ENCODE measurements at places on chromosomes 1 and 21. TPM values are rescaled to one million over a fixed set of nuclear protein-coding genes. Genes with fewer than 3 reads are reported as not detected.
A peak's percentile ranks its signal among the peaks of the same experiment; 100 is the strongest.

- H3K27ac ChIP-seq = no peak overlapping the region
- DNase-seq = no peak
- H3K4me1 ChIP-seq = no peaks in the 10 kb centered on the region
- peaks cover 11% of the 10 kb centered on the region for H3K36me3 ChIP-seq
- no peak overlapping the region for H3K4me3 ChIP-seq
Measured at GRCh38 chr1:84669831-84670230, 20.4 kb downstream of the SSX2IP start.

GRCh38 chr21:34589511-34590282 lies 25.2 kb downstream of the RCAN1 start:
- H3K27ac ChIP-seq = no peak overlapping the region
- no peaks in the 10 kb centered on the region for H3K36me3 ChIP-seq
- DNase-seq = peak; percentile 9
- no peak overlapping the region for H3K4me3 ChIP-seq
- no peaks in the 10 kb centered on the region for H3K4me1 ChIP-seq
- no peaks in the 10 kb centered on the region for H3K27me3 ChIP-seq

GRCh38 chr1:109516872-109517271 lies 7.3 kb upstream of the AMIGO1 start:
- H3K4me1 ChIP-seq = no peaks in the 10 kb centered on the region
- no peak overlapping the region for H3K4me3 ChIP-seq
- H3K27ac ChIP-seq = no peak overlapping the region

DNA sequence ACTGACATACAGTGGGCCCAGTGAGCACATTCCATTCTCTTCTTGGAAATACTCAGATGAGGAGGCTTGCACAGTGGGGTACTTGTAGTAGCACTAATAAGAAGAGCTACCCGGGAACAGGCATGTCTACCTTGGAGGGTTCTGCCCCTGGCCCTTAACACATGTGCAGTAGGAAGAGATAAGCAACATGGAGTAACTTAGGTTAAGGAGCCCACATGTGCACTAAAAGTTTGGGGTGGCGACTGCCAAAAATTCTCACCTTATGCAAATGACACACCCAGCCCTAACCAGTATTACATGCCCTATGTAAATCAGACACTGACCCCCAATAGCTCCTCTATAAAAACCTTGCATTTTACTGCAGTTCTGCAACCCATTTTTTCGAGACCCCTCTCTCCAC lies 1313.3 kb downstream of the KCNT2 start:
- H3K36me3 ChIP-seq = no peaks in the 10 kb centered on the region
- no peak for DNase-seq
- H3K27me3 ChIP-seq = no peaks in the 10 kb centered on the region
- H3K4me1 ChIP-seq = no peaks in the 10 kb centered on the region
- H3K27ac ChIP-seq = no peak overlapping the region

- no peaks in the 10 kb centered on the region for H3K4me1 ChIP-seq
- no peak for DNase-seq
- no peak overlapping the region for H3K4me3 ChIP-seq
- H3K27ac ChIP-seq = no peak overlapping the region
- no peaks in the 10 kb centered on the region for H3K27me3 ChIP-seq
- H3K36me3 ChIP-seq = no peaks in the 10 kb centered on the region
Measured at GRCh38 chr21:45935628-45936027, 45.9 kb upstream of the COL6A1 start.

GRCh38 chr21:16837721-16838120 lies 675.1 kb upstream of the CXADR start:
- H3K4me3 ChIP-seq = no peak overlapping the region
- DNase-seq = no peak
- no peaks in the 10 kb centered on the region for H3K27me3 ChIP-seq
- H3K36me3 ChIP-seq = no peaks in the 10 kb centered on the region
- no peak overlapping the region for H3K27ac ChIP-seq

DNA sequence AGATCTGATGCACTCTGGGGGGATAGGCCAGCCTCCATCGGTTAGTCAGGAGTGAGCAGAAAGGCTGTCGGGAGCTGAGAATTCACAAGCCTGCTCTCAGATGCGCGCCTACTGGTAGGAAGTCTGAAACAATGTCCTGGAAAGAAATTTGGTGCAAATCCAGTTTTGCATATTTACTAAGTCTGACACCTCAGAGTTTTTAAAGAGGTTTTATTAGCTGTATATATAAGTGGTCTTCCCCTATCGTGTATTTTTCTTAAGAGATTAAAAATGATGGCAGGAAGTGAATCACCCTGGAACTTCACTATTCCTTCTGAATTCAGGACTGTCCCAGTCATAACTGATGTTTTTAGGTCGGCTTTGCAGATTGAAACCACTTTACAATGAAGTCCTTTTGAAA lies 99.8 kb upstream of the C1orf105 start:
- H3K4me3 ChIP-seq = no peak overlapping the region
- no peak overlapping the region for H3K27ac ChIP-seq
- no peaks in the 10 kb centered on the region for H3K4me1 ChIP-seq
- H3K27me3 ChIP-seq = no peaks in the 10 kb centered on the region
- no peaks in the 10 kb centered on the region for H3K36me3 ChIP-seq
- DNase-seq = no peak

Gene SH3BGR
- 22.4 TPM for total RNA-seq

GRCh38 chr1:101037316-101037715 lies 11.7 kb upstream of the DPH5 start:
- H3K36me3 ChIP-seq = peaks cover 30% of the 10 kb centered on the region
- no peak overlapping the region for H3K4me3 ChIP-seq
- H3K27ac ChIP-seq = no peak overlapping the region

GRCh38 chr1:213994888-213995287 lies 7.1 kb downstream of the PROX1 start:
- H3K27ac ChIP-seq = no peak overlapping the region
- no peak overlapping the region for H3K4me3 ChIP-seq
- H3K4me1 ChIP-seq = peaks cover 11% of the 10 kb centered on the region

Gene MMP23B
- 12.7 TPM for total RNA-seq

Gene OR6K3
- total RNA-seq = not detected

GRCh38 chr1:29209173-29209572 lies 21.6 kb downstream of the MECR start:
- no peak overlapping the region for H3K4me3 ChIP-seq
- DNase-seq = no peak
- peaks cover 4% of the 10 kb centered on the region for H3K4me1 ChIP-seq
- no peaks in the 10 kb centered on the region for H3K27me3 ChIP-seq
- no peak overlapping the region for H3K27ac ChIP-seq
- peaks cover 37% of the 10 kb centered on the region for H3K36me3 ChIP-seq

DNA sequence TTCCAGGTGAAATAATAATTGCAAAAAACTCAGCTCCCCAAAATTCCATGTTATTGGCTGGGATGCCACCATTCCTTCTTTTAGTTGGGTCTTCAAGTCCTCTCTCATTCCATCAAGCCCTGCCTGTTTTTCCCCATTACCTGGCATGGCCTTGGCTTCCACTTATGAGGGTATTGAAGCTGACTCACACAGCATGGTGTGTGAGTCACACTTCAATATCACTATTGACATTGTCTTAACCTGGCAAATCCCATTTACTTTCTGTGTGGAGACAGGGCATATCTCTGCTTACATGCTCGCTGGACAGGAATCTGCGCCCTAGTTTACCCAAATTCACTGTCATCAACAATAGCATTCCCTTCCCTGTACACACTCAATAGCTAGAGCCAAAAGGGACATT lies 1806.8 kb downstream of the BRINP3 start:
- no peak overlapping the region for H3K4me3 ChIP-seq
- no peaks in the 10 kb centered on the region for H3K27me3 ChIP-seq
- peaks cover 3% of the 10 kb centered on the region for H3K4me1 ChIP-seq
- H3K36me3 ChIP-seq = no peaks in the 10 kb centered on the region
- DNase-seq = no peak
- no peak overlapping the region for H3K27ac ChIP-seq

Gene ASTN1
- 0.95 TPM for total RNA-seq

DNA sequence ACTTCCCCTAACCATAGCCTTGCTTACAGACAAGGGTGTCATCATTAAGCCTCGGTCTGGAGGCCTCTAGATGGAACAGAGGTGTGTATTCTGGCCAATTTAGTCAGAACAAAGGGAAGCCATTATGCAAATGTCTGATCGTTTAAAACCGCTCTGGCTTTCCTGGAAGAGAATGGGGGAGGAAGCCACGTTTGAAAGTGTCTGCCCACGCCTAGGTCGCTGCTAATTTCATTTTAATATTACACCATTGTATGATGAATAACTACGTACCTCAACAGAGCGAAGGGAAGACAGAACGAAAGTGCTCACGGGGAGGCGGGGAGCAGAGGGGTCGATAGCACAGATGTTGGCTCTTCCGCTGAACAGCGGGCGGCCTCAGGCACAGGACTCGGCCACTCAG lies 41.1 kb upstream of the CSF3R start:
- H3K27ac ChIP-seq = no peak overlapping the region
- peaks cover 10% of the 10 kb centered on the region for H3K4me1 ChIP-seq
- H3K4me3 ChIP-seq = no peak overlapping the region
- H3K27me3 ChIP-seq = no peaks in the 10 kb centered on the region
- no peaks in the 10 kb centered on the region for H3K36me3 ChIP-seq

GRCh38 chr1:2801535-2802291 lies at the start of gene TTC34:
Gene TTC34 (minus strand): TSS chr1:2801693. CDS start chr1:2800827, 866 bp downstream.
- no peak within 1 kb of the TSS for H3K4me3 ChIP-seq
- no peaks in the 10 kb centered on the region for H3K27me3 ChIP-seq
- H3K4me1 ChIP-seq = no peaks in the 10 kb centered on the region

- no peak for DNase-seq
- peaks cover 6% of the 10 kb centered on the region for H3K4me1 ChIP-seq
- no peaks in the 10 kb centered on the region for H3K36me3 ChIP-seq
- no peak overlapping the region for H3K4me3 ChIP-seq
- no peak overlapping the region for H3K27ac ChIP-seq
Measured at GRCh38 chr1:119147661-119148090, 7.2 kb upstream of the WARS2 start.

Gene RNU1-1
- 3,596 TPM for total RNA-seq

- DNase-seq = no peak
- H3K4me3 ChIP-seq = no peak overlapping the region
- H3K4me1 ChIP-seq = no peaks in the 10 kb centered on the region
Measured at GRCh38 chr21:22019766-22020165, 1021.6 kb downstream of the NCAM2 start.

DNA sequence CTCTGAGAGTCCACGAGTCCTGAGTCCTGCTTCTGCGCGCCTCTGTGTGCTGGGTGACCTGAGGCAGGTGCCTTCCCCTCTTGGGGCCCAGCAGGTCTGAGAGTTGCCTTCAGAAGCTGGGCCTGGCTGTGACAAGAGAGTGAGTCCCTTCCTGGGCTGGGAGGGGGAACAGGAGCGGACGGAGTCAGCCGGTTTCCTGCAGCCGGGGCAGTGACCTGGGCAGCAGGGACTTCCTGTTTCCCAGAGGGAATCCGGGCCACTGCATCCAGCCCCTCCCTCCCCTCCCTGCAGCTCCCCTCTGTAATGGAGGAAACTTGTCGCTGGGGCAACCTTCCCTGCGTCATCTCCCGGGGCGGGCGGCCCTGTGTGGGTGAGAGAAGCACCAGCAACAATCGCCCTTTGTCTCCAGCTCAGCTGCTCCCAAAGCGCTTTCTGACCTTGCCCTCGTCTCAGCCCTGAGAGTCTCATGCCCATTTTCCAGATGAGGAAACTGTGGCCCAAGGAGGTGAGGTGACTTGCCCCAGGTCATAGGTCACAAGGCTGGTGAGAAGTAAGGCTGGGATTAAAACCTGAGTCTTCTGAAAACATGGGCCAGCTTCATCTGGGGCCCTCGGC lies 61.1 kb downstream of the SDC3 start:
- H3K4me3 ChIP-seq = no peak overlapping the region
- H3K27ac ChIP-seq = peak overlapping the region; percentile 51
- no peaks in the 10 kb centered on the region for H3K27me3 ChIP-seq
- H3K4me1 ChIP-seq = peaks cover 6% of the 10 kb centered on the region

Gene FAM43B
- 0.29 TPM for total RNA-seq

- H3K4me1 ChIP-seq = no peaks in the 10 kb centered on the region
- no peak for DNase-seq
- H3K27me3 ChIP-seq = no peaks in the 10 kb centered on the region
- no peak overlapping the region for H3K4me3 ChIP-seq
- H3K27ac ChIP-seq = no peak overlapping the region
- H3K36me3 ChIP-seq = no peaks in the 10 kb centered on the region
Measured at GRCh38 chr1:9065213-9065751, 4.2 kb downstream of the SLC2A5 start.

DNA sequence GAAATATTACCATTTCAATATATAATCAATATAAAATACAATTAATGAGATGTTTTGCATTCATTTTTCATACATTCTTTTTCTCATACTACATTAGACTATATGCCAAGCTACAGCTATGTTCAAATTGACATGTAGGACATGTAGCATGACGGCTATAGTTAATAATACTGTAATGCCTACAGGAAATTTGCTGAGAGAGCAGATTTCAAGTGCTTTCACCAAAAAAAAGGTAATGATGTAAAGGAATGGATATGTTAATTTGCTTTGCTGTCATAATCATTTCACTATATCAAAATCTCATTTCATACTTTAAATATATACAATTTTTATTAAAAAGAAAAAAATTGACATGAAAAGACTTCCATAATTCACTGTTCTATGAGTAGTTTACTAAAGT lies 215.1 kb downstream of the KCNH1 start:
- H3K4me1 ChIP-seq = no peaks in the 10 kb centered on the region
- no peak overlapping the region for H3K4me3 ChIP-seq
- H3K36me3 ChIP-seq = no peaks in the 10 kb centered on the region
- no peak for DNase-seq
- no peaks in the 10 kb centered on the region for H3K27me3 ChIP-seq
- no peak overlapping the region for H3K27ac ChIP-seq

DNA sequence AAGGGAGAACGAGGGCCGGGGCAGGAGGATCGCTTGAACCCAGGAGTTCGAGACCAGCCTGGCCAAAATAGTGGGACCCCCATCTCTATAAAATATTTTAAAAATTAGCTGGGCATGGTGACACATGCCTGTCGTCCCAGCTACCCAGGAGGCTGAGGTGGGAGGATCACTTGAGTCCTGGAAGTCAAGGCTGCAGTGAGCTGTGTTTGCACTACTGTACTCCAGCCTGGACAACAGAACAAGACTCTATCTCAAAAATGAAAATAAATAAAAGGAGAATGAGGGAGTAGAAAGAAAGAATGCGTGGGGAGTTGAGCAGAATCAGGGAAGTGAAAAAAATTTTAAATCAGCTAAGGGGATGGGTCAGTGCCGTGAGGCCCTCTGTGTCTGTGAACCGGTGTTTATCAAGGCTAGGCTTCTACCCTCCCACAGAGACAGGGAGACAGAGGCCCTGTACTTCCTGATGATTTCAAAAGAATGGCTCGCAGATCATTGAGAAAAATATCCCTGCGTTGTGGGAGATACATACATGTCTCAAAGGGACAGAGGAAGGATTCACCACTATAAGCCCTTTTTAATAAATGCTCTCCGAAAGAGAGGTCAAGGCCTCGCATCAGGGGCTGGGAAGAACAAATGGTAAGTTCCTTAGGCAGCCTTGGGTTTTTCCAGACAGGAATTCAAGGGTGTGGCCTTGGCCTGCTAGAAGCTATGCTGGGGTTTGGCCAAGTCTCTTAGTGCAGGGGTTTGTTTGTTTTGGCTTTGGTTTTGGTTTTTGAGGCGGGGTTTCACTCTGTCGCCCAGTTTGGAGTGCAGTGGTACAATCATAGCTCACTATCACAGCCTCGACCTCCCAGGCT lies 20.7 kb downstream of the IL10RB start:
- H3K4me1 ChIP-seq = no peaks in the 10 kb centered on the region
- DNase-seq = no peak
- peaks cover 5% of the 10 kb centered on the region for H3K27me3 ChIP-seq
- H3K27ac ChIP-seq = no peak overlapping the region
- no peak overlapping the region for H3K4me3 ChIP-seq
- no peaks in the 10 kb centered on the region for H3K36me3 ChIP-seq

Gene S100A3
- total RNA-seq = not detected

Gene CFHR4
- not detected for total RNA-seq
